ENCODE measurements at places on chromosomes 2 and 18. TPM values are rescaled to one million over a fixed set of nuclear protein-coding genes. Genes with fewer than 3 reads are reported as not detected.

REG3G gene
- not detected for total RNA-seq

RAB1A gene
- total RNA-seq = 128 TPM

NAT8 gene
- total RNA-seq = not detected

PLCL1 gene
- 26.5 TPM for total RNA-seq

FRZB gene
- total RNA-seq = 5.5 TPM

Data from diencephalon (tissue), 1 donor.